ENCODE measurements at places on chromosomes 6 and 20.

DNA sequence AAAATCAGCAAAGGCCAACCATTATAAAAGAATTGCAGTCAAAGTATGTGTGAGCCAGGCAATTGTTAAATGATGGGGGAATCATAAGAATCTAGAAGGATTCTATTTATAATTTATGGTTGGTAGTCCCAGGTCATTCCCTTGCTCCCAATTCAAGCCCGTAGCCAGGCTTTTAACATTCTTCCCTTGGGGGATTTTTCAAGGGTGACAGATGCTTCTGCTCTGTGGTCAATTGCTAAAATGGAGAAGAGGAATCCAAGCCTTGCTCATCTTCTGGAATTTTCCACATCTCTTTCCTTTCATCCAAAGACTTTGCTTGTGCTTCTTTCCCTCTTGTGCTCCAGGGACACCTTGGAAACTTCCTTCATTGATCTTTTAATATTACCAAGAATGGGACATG, 18.0 kb upstream of the BCAS1 start:
- no peak for DNase-seq

DNA sequence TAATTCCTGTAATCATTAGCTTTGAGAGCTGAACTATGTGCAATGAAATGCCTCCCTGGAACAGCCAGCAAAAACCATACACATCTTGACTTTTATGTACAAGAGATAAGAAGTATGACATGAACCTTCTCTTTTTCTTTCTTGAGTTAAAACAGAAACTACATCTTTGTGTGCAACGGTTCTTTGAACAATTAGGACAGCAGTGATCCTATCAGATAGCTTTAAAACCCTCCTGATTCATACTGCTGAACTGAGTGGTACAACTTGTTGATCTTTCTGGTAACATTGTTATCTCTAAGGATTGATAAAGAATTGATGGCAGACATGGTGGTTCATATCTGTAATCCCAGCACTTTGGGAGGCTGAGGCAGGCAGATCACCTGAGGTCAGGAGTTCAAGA, 43.4 kb downstream of the TRAF3IP2 start:
- no peak for DNase-seq

- DNase-seq, result no peak
These were observed 342.0 kb upstream of the CHD6 start for GRCh38 chr20:41960166-41960565.

- no peak for DNase-seq
These were observed 434.2 kb downstream of the BCKDHB start for GRCh38 chr6:80540700-80541099.

DNA sequence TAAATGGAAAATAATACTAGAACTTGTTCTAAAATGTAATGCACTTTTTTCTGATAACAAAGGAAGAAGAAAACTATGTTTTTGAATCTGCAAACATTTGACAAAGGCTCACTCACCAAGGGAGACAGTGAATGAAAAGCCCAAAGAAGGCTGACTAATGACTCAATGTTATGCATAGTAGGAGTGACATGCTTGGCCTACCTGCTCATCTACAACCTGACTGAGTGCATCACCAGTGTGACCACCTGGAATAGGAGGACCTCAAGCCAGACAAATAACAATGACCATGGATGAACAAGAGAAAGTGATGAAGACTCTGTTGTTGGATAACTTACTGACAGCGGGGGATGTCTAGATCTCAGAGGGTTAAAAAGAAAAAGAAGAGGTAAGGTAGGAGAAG, 157.2 kb downstream of the SIM1 start:
- DNase-seq, result no peak

- no peak for DNase-seq
These were observed 102.3 kb upstream of the VSTM2L start for GRCh38 chr20:37800618-37801017.

DNA sequence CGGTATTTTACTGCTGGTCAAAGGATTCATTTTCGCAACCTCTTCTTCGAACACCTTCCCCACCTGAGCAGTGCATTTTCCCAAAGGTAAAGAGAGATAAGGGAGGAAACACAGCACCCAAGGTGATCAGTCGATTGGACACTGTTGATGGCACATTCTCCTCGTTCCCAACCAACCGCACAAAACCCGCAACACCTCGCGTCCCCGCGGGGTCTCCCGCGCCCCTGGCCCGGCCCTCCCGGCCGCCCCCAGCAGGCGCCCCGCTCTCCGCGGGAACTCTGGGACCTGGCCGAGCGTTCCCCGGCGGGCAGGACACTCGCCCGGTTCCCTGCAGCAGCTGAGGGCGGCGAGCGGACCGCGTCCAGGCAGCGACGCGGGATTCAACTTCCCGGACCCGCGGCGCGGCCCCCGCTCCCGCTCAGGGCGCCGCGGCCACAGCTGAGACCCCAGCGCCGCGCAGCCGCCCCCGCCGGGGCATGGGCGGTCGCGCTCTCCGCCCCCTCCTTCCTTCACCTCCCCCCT, 506 bp downstream of the RGS17 start:
- no peak for DNase-seq

- DNase-seq, result no peak
These were observed 8.5 kb downstream of the ETV7 start for GRCh38 chr6:36378936-36379335.

GRCh38 chr20:57210054-57210910, 56.2 kb downstream of the BMP7 start:
- no peak for DNase-seq

DNA sequence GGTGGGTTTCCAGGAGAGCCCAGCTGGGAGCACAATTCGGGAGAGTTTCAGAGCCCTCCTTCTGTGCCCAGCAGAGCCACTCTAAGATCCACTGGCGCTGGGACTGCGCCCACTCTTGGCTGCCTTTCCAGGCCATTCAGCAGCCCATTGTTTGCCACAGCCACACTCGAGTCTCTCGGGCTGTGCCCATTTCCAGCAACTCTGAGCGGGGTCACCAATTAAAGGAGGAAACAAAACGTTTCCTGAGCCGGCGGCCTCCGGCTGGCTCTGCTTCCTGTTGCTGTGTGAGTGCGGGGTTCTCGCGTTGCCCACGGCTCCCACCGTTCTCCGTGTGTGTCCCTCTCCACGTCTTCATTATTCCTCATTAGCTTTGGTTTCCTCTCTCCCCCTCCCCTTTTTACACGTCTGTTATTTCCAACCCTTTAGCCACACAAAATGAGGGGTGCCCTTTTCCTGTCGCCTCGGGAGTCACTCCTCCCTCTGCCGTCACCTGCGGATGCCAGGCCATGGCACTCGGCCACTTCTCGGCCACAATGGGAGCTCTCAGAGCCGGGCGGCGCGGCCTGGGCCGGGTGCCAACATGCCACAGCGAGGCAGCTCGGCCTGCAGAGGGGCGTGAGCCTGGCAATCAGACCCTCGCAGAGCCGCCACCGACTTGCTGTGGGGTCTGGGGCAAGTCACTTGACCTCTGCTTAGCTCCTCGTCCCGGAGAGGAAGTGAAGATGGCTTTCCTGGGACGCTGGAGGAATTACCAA, 94.3 kb upstream of the NKX2-2 start:
- peak; percentile 56 for DNase-seq

DNA sequence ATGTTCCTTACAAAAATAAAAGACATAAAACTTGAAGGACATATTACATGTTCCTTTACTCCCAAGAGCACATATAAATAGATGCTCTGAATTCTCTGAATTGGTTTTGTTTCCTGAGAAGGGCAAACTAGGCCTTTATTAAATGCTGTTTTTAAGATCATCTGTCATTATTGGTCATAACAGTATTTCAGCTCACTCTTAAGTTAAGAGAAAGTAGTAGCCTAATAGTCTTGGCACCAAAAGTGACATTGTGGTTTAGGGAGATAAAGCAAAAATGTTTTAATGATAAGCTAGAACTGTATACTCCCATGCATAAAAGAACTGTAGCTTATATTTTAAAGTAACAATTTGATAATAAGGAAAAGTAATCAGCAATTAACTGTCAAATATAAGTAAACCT, 361.1 kb upstream of the PTCHD4 start:
- DNase-seq, result no peak

DNA sequence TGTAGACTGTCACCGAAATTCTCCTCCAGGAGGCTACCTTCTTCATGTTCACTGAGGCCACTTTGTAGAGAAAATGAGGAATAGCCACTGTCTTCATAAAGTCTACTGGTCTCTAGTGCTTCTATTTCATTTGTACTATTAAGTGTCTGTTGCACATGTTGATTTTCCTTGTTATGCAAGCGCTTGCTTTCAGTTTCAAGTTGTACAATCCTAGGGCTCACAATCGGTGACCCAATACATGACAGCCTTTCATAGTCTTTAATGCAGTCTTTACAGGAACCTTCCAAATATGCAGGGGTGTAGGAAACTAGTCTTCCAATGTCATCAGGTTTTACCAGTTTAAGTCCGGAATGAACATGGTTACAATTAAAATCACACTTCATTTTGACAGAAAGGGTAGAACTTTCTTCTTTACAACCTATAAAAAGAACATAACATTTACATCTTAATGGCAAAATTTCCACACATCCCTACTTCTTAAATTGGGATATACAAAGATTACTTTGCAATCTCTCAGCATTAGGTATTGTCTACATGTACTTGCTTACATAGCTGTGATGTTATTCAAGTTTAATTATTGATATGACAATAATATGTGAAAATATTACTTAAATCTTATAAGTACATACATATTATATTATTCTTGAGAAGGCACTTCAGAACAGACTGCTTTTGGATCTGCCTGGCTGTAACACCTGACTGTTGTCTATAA, 7.5 kb downstream of the FBXO5 start:
- DNase-seq, result no peak

DNA sequence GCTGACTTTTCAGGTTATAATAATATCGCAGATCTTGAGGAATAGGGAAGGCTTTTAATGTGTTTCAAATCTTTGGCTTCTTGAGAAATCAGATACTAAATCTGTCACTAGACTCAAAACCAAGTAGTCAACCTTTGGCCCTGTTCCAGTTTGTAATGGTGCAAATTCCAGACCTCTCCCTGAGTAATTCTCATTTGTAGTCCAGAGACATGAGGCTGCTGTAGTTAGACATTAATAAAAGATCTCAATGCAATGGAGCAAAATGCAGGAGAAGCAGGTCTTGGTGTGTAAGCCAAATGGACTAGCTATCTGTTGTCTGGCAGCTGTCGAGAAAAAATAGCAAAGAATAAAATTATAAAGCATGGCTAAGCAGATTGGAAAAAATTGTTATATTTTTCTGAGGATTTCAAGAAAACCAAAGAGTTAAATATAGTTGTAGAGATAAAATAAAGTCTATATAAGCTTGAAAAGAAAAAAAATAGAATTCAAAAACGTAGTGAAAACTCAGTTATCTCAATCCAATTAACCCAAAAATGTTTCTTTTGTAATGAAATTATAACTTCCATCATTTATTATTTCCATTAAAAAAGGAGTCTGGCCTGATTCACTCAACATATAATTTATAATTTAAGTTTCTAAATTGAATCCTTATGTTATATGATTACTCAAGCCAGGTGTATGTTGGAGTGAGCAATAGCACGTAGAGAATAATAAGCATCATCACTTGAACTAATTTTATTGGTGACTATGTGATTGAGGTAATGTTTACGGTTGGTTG, 161.5 kb upstream of the ADGRB3 start:
- DNase-seq, result no peak

- no peak for DNase-seq
These were observed 62.1 kb upstream of the CNKSR3 start for GRCh38 chr6:154572556-154572955.

GRCh38 chr20:24236201-24236600, 233.2 kb upstream of the SYNDIG1 start:
- no peak for DNase-seq

- no peak for DNase-seq
These were observed 50.9 kb upstream of the FAM184A start for GRCh38 chr6:119129148-119129967.

DNA sequence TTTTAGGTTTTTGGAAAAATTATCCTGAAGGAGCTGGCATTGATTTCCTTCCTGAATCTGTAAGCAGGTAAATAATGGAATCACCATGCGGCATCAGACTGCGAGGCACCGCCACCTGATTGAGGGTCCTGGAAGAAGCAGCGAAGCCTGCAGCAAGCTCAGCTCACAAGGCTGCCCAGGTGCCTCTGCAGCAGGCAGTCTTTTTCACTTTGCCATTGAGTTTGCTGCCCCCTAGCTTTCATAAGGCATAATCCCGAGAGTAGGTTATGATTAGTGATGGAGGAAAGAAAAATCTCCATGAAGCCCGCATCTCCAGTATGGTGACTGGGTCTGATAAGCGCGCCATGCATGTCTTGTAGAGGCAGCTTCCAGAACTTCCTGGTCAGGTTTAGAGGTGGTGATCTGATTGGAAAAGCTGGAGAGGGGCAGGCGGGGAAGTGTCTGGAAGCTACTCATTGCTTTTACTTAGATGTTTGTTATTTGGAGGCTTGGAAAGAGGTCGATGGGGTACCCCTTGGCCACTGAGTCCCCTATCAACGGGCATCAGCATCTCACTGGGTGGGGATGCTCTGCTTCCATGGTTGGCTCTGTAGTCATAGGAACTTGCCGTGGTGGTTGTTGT, 26.7 kb downstream of the IYD start:
- peak; percentile 41 for DNase-seq

DNA sequence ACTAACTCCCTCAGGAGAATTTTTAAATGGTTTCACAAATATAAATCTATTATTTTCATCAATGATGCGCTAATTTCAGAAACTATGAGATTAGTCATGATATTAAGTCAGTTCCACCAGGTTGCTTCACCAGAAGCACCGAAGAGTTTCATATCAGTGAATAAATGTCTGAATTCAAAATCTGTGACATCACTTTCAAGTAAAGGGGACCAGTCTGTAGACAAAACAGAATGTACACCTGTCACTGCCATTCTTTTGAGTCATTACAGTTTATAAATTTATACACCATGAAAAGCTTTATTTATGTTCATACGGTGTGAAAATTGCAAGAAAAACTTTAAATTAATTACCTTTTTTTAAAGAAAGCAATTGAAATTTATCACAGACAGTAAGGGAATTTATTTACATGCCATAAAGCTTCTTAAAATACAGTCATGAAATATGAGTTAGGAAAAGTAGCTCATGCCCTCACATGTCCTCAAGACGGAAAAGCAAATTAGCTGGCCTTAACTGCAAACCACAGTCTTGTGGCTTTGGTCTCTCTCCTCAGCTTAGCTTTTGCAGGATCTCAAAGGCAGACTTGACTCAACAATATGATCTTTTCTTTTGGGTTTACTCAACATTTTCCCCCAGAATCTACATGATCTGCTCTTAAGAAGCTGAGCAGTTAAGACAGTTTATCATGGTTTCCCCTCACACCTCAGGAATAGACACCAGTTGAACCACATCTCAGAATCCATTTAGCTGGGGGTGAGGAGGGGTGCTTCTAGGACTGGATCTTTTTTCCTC, 177.7 kb upstream of the MCHR2 start:
- no peak for DNase-seq

- DNase-seq, result no peak
These were observed 199.0 kb downstream of the SAMD5 start for GRCh38 chr6:147707524-147707923.

- no peak for DNase-seq
These were observed 12.8 kb downstream of the TRAF3IP2 start for GRCh38 chr6:111592726-111593511.
